ENCODE measurements at places on chromosomes 13 and 19.
A peak's percentile ranks its signal among the peaks of the same experiment; 100 is the strongest.

GRCh38 chr13:32535115-32535514, 3.5 kb downstream of the N4BP2L2 start:
- DNase-seq, result no peak

DNA sequence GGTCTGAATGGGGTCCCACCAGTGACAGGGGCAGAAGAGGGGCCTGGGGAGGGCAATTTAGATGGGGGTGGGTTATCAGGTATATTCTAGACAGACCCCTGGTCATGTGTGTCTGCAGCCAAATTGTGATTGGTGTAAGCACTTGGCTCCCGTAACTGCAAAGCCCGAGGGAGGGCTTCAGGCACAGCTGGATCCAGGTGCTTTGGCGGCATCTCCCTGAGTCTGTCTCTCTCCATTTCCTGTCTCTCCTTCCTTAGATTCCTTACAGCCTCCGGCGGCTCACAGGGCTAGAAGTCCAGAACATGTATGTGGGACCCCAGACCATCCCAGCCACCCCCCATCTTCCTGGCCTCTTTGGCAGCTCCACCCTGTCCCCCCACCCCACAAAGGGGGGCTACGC, 31.4 kb downstream of the DHX34 start:
- DNase-seq, result no peak

DNA sequence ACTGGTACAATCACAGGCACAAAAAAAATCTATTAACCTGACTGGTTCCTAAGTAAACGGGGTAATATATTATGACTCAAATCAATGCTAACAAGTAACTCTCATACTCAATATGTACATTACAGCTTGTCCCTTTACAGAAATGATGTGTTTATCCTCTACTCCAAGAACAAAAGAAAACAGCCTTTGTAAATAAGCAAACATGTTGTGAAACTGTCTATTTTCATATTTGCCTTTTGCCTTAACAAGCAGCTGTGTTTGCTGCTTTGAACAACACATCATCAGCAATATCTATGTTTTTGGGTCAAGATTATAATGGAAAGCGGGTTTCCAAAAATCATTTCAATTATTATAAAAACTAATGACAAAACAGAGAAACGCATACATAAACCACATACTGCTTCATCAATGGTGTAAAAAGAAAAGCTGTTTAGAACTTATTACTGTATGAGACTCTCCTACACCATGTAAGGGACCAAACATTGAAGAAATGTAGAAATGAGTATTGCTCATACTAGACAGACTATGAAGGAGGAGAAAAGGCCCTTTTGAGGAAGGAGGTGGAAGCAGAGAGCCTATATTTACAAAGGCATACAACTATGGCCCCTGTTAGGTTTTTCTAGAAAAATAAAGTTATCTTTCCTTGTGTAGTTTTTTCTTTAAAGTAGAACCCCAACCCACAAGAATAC, 14.8 kb downstream of the TBC1D4 start:
- no peak for DNase-seq

DNA sequence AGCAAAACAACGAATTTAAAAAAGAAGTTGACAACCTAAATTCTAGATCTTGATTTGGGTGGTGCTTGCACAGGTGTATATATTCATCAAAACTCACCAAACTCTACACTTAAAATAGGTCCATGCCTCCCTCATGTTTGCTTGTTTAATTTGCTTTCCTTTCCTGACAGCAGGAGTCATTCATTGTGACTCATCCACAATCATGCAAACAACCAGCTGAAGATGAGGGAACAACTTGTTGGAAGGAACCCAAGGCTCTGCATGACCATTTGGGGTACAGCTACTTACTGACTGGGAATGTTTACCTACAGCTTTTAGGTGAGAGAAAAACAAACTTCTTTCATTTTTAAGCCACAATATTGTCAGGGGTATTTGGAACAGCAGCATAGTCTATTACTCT, 96.6 kb downstream of the RXFP2 start:
- DNase-seq, result no peak

- peak; percentile 78 for DNase-seq
These were observed 15.4 kb upstream of the SBNO2 start for GRCh38 chr19:1189419-1189818.

DNA sequence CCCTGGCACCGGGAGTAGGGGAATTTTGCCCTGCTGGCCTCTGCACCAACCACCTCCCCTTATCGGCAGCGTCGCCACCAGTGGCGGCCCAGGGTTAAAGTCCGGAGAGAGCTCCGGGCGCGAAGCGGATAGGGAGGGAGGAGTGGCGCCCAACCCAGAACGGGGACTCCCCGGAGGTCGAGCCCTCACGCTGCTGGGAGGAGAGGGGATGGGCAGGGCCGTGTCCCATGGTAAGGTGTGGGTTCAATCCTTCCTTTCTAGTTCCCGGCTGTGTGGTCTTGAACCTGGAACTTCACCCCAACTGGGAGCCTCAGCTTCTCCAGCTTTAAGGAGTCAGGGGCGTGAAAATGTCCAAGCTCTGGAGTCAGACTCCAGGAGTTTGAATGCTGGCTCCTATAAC, 23.3 kb upstream of the BCL3 start:
- no peak for DNase-seq

- DNase-seq, result peak; percentile 49
These were observed 485 bp downstream of the CRYL1 start for GRCh38 chr13:20525144-20525600.

DNA sequence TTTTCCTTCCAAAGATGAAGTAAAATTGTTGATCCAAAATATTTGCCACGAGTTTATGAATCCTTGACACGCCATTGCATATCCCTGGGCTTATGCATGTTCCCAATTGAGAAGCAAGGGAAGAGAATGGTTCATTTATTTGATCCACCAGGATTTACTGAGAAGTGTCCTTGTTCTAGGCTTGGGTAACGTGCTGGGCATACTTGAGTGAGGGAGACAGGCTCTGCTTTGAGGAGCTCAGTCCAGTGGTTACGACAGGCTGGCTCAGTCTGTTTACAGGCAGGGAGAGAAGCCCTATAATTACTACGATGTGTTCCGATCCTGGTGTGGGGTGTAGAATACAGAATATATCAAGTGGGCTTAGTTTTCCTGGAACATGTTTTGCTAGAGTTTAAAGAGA, 6.3 kb upstream of the PNMA8C start:
- no peak for DNase-seq

GRCh38 chr19:17244618-17245534, 843 bp downstream of the NR2F6 start:
- no peak for DNase-seq

DNA sequence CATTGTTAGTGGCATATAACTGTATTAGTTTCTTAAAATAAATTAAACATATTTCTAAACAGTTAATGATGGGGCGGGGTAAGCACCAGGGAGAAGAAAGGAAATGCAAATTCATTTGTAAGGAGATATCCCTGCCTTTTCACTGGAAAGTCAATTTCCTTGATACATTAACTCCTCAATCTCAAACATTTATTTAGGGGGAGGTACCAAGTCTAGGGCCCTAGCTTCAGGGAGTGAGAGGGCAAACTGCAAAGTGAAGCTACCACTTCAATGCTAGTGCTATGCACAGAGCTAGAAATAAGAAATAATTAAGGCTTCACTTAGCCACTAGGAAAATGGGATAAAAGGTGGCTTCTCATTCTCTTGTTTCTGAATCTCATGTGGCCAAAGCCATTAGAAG, 115.3 kb upstream of the FNDC3A start:
- no peak for DNase-seq

DNA sequence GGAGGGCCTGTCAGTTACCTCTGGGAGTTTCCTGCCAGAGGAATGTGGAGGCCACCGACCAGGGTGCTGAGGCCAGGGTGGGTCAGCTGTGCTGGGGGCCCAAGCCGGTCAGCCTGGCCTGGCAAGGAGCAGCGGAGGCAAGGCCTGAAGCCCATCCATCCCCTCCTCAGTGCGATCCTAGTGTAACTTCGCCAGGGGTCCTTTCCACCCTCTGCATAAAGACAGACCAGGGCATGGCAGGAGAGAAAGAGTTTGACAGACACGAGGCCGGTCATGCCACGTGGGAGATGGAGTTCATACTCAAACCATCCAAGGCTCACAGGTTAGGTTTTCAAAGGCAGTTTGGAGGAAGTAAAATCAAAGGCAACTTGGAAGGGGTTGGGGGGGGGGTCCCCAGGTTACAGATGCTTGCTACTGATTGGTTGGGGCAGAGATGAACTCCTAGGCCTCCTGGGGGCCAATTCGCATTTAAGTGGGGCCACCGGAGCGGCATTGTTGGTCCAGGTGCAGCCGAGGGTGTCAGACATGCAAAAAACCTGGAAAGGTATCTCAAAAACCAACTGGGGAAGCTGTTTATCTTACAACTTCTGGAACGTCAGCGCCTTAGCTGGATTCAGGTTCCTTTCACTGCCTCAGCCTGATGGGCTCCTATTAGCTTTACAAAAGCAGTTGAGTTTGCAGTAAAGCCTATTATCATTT, 36.8 kb upstream of the DPRX start:
- DNase-seq, result no peak

- DNase-seq, result no peak
These were observed 114.8 kb downstream of the LRCH1 start for GRCh38 chr13:46667687-46668281.

DNA sequence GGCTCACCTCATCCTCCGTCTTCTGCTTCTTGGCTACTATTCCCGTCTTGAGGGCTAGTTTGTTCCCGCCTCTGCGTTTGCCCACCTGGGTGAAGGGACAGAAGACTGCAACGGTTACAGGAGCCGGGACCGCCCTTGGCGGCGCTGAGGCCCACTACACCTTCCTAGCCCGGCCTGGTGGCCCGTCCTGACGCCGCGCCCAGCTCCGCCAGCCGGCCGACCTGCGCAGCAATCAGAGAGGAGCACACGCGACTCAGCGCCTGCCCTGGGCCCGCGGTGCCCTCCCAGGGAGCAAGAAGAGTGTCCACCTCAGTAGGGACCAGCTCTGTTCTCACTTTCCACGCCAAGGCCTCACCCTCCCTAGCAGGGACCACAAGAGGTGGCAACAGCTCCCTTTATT, 3.1 kb downstream of the TRIR start:
- DNase-seq, result no peak

- DNase-seq, result peak; percentile 12
These were observed 344.5 kb downstream of the KCNRG start for GRCh38 chr13:50359779-50360178.

DNA sequence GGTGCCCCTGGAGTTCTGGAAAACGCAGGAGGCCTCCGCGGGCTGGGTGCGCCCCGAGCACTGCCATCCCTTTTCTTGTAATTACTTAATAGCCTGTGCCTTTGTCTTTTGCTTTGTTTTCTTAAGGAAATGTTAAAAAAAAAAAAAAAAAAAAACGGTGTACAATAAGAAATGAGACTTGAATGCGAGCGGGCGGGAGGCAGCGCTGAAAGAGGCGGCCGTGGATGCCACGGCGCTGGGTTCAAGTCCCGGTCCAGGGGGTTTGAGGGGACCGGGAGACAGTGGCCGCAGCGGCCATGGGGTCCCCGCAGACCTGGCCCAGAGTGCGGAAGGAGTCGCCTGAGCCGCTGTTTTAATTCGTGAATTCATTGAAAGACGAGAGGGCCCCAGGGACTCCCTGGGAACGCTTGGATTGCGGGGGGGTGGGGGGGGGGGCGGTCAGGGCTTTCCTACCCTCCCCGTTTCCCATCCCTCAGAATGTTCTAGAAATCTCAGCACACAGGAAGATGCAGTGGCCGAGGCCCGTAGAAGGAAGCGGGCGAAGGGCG, 349.2 kb upstream of the ARGLU1 start:
- DNase-seq, result no peak

DNA sequence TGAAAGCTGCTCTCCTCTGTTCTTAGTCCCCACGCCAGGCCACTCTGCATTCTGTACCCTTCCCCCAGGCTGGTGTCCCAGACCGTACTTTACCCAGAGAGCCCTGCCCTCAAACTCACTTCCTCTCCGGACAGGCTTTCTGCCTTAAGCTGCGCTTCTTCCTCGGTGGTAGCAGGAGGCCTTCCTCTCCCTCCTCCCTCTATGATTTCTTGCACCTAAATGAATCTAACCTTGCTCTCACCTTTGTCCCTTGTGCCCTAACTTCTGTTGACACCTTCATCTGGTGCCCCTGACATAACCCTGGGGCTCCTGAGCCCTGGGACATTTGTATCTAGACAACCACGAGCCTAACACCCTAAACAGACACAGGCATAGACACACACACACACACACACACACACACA, 29.6 kb upstream of the CEACAM21 start:
- DNase-seq, result no peak

- DNase-seq, result no peak
These were observed 150.9 kb downstream of the TM9SF2 start for GRCh38 chr13:99652141-99652540.

DNA sequence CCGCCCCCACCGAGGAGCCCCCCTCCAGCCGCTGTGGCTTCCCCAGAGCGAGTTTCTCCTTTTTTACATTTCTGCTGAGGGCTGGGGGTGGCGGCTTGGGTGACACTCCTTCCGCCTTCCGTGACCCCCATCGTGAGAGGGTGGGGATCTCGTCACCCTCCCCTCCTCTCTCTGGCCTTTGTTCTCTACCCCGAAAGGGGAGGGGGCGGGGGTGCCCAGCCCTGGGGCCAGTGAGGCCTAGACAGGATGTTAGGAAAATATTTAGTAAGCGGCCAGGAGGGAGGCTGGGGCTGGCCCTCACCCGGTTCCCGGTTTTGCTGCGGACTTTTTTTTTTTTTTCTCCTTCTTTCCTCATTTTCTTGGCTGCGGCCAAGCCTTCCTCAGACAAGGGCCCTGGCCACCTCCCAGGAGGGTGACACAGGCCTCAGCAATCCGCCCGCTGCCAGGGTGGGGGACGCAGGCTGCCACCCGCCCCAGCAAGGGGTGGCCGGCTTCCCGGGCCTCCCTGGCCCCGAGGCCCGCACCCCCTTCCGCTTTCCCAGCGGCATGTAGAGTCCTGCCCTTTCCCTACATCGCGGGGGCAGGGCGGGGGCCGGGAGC, 3.9 kb downstream of the MIDN start:
- DNase-seq, result peak; percentile 68

DNA sequence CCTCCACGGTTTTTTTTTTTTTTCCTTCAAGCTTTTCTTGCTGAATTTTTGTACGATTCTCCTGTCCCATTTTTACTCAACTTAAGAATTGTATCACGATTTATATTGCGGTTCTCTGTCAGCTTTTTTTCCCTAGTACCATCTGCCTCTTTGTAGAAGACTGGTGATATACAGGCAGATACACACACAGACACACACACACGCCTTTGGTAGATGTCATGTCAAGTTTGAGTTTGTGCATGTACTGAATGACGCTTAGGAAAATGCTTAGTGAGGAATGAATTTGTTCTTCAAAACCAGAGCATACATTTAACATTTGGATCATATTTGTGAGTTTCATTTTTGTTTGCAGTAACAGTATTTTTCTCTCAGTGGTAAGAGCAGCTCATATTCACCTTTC, 82.0 kb upstream of the MBNL2 start:
- no peak for DNase-seq

DNA sequence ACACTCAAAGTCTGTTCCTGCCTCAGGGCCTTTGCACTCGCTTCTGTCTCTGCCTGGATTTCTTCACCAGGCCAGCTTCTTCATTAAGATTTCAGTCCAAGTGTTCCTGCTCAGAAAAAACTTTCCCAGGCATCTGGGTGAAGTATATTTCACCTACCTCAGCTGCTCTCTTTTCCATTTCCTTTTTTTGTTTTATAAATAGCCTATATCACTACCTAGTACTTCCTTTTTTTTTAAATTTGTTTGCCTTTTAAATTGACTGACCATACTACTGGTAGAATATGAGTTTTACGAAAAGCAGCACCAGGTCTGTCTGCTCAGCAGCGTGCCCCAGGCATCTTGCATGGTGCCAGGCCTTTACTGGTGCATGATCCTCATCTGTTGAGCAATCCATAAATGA, 1064.4 kb downstream of the UQCRFS1 start:
- DNase-seq, result no peak

- no peak for DNase-seq
These were observed 2.8 kb upstream of the IFI30 start for GRCh38 chr19:18170714-18171255.

GRCh38 chr13:25652764-25653163, 281.0 kb downstream of the ATP8A2 start:
- DNase-seq, result no peak

GRCh38 chr13:78102121-78102677, 183.6 kb upstream of the EDNRB start:
- DNase-seq, result no peak
